NB4 (cell line): ENCODE measurements at places on chromosomes 4 and X.

DNA sequence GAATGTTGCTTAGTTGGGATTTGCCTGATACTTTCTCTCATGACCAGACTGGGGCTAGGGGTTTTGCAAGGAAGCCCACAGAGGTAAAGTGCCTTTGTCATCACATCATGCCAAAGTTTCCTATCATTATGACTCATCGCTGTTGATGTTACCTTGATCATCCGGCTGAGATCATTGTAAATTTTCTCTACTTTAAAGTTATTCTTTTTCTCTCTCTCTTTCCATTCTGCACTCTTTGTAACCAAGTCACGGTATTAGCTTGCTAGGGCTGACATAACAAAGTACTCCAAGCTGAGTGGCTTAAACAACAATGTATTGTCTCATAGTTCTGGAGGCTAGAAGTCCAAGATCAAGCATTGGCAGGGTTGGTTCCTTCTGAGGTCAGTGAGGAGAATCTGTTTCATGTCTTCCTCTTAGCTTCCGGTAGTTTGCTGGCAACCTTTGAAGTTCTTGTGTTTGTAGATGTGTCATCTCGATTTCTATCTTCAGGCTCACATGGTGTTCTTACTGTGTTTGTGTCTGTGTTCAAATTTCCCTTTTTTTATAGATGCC is 113.0 kb downstream of the DTHD1 start:
- no peak for DNase-seq

- peak; percentile 67 for DNase-seq
Observed at GRCh38 chrX:47030339-47030738, 47.9 kb upstream of the RGN start.

DNA sequence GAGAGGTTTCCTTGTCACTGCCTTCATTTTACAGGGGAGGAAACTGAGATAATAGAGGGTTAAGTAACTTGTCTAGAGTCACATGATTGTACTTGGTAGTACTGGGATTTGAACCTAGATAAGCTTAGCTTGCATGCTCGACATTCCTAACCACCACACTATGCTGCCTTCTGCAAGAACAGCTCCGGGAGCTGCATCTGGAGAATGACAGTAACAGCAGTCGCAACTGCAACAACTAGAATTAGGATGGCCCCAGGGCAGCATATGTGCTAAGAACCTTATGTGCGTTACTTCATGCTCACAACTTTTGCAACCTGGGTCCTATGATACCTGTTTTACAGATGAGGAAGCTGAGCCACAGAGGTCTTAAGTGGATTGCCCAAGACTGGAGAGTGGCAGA is 89.5 kb upstream of the LCORL start:
- peak; percentile 8 for DNase-seq

DNA sequence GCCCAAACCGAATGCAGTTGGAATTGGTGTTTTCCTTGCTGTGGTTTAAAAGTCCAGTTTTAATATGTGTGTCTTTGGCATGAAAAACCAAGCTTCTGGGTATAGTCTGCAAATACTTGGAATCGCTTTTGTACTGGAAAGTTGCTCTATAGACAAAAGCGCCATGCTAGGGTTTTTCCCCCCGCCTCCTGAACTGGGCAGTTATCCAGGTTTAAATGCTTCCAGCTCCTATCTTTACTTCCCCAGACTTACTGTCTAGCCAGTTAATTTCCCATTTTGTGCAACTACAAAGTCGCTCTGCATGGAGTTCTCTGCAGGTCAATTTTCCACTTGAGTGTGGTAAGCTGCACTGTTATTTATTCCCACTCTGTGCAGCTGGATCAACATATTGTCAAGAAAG is 2.7 kb downstream of the RASL11B start:
- DNase-seq = no peak

GRCh38 chr4:65170768-65171514 is 499.3 kb downstream of the EPHA5 start:
- no peak for DNase-seq

DNA sequence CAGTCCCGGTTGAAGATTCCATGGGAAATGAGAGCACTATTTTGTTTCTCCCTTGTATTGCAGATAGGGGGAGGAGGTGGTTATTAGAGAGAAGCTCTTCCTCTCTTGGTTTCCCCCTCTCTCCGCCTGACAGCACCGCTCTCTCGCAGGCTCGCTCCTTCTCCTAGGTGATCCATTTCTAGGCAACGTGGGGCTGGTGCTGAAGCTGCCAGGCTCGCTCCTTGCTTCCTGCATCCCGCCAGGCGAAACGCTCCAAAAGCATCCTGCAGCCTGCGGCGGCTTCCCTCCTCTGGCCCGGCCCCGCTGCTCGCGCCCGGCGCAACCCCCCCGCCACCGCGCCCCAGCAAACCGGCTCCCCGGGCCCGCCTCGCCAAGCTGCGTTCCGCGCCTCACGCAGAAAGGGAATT is at the start of gene GRID2:
Gene GRID2, plus strand, starts transcription at position 346 of the 407 bp plus-strand sequence.
- DNase-seq = no peak

- DNase-seq = peak; percentile 74
Observed at GRCh38 chr4:25861951-25862410, 807 bp downstream of the SEL1L3 start.

DNA sequence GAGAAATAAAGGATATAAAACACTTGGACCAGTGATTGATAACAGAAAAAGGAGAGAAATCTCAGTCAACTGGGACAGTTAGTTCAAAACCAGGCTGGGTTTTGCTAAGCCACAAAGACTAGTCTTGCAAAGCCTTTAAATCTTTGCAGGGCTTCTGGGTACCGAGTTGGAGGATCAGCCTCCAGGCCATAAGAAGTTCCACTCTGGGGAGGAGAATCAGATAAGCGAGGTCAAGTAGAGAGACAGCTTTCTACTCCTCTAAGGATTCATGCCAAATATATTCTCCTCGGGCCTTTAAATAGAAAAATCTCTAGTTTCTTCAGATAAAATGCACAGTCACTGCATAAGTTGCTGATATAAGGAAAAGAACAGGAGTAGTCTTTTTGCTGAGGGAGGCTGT is 92.7 kb downstream of the MFAP3L start:
- DNase-seq = no peak

- DNase-seq = no peak
Observed at GRCh38 chrX:132267392-132267791, 48.1 kb upstream of the RAP2C start.

DNA sequence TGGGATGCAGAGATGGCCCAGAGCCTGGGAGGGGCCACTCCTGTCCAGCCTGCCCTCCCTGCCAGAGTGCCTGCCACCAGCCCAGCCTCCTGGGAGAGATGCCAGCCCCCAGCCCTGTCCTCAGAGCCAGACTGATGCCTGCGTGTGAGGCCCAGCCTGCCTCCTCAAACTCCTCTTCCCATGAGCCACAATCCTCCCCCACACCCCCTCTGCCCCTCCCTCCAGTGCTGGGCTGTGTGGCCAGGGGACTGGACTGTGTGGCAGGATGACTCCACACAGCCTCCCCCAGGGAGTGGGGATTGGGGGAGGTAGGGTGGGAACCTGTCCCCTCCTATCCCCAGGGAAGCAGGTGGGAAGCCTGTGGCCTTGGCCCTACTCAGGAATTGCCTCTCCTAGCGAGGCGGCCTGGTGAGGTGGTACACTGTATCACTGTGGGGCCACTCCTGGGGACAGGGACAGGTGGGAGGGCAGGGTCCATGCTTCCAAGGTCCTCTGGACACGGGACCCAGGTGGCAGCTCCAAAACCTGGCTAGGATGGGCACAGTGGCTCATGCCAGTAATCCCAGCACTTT is 4.3 kb upstream of the SH3BP2 start:
- DNase-seq = peak; percentile 80

DNA sequence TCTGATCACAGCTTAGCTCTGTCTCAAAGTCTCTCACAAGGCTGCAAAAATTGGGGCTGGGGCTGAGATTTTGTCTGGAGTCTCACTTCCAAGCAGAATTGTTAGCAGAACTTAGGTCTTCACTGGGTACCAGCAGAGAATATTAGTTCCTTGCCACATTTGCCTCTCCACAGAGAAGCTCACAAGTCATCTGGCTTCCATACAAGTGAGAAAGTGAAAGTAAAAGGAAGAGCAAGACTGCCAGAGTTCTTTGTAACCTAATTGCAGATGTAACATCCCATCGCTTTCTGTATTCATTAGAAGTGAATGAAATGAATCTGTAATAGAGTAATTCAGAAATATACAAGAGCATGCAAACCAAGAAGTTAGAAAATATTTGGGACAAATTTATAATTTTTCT is 624.1 kb upstream of the GNPDA2 start:
- DNase-seq = peak; percentile 22

DNA sequence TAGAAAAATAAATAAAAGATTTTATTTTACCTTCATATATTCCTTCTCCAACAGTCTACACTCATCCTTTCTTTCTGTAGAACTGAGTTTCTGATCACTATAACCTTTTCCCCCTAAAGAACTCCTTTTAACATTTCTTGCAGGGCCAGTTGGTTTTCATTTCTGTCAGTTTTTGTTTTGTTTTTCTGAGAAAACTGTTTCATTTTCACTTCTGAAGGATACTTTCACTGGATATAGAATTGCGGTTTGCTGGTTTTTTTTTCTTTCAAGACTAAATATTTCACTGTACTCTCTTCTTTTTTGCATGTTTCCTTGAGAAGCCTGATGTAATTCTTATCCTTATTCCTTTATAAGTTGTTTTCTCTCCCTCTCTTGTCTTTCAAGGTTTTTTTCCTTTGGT is 90.4 kb upstream of the EOLA2 start:
- DNase-seq = no peak

DNA sequence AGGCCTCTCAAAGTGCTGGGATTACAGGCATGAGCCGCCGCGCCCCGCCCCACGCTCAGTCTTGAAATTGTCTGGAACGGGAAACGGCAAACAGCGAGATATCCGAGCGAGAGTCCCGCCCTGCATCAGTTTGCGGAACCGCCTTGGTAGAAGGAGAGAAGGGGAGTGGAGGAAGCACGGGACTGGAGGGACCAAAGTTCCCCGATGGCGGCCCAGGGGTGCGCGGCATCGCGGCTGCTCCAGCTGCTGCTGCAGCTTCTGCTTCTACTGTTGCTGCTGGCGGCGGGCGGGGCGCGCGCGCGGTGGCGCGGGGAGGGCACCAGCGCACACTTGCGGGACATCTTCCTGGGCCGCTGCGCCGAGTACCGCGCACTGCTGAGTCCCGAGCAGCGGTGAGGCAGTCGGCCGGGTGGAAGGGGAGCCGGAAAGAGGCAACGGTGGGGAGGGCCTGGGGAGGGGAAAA is at the start of gene BST1:
Gene BST1, plus strand, starts transcription at position 125 of the 463 bp plus-strand sequence. Its CDS starts 80 bp downstream, at position 205.
- peak; percentile 85 for DNase-seq

- DNase-seq = peak; percentile 42
Observed at GRCh38 chr4:111937368-111937767, 207.9 kb upstream of the FAM241A start.

DNA sequence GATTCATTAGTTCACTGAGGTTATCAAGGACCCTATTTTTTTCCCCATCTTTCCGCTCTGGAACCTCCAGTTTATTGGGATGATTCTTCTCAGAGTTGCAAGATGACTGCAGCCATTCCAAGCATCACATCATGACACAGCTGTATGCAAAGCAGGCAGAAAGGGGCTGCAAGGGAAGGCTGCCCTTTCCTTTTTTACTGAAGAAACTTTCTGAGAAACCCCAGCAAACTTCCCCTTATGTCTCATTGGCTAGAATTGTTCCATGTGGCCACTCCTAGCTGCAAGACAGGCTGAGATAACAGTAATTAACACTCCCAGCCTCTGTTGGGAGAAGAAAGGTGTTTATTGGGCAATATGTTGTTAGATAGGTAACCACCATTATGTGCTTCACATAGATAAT is 102.6 kb downstream of the SATL1 start:
- DNase-seq = no peak

DNA sequence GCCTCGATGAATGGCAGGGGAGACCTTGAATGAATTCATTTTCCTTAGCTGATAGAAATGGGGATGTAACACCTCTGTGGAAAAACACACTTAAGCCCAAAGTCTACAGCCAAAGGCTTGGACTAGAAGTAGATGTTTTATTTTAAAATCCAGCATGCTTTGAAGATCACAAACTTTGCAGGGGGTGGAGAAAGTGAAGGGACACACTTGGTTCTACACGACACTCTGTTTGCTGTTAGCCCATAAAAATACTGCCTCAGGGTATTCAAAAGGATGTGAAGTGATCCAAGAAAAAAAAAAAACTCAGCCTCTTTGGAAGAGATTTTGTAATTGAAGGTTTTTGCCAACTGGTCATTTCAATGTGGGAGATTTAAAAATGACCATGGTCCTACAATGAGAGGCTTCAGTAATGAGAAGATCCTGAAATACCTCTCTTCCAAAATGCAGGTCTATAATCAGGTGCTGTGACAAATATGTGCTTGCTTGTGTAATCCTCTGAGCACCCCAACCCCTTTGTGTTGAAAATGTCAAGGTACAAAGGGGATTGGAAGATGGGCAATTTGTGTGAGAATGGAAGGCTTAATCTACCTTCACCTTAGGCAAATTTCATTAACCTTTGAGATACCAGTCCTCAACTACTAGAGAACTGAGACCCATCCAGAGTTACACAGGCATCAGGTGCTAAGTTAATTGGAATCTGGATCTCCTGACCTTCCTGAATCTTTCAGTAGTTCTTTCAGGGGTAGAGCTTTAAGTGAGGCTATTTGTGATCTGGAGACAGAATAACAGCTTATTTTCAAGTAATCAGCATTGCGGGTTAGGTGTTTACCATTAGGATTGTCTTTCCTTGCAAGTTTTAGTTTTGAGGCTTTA is 82.5 kb downstream of the HS6ST2 start:
- no peak for DNase-seq

- no peak for DNase-seq
Observed at GRCh38 chr4:169803413-169803812, 45.7 kb upstream of the HPF1 start.

DNA sequence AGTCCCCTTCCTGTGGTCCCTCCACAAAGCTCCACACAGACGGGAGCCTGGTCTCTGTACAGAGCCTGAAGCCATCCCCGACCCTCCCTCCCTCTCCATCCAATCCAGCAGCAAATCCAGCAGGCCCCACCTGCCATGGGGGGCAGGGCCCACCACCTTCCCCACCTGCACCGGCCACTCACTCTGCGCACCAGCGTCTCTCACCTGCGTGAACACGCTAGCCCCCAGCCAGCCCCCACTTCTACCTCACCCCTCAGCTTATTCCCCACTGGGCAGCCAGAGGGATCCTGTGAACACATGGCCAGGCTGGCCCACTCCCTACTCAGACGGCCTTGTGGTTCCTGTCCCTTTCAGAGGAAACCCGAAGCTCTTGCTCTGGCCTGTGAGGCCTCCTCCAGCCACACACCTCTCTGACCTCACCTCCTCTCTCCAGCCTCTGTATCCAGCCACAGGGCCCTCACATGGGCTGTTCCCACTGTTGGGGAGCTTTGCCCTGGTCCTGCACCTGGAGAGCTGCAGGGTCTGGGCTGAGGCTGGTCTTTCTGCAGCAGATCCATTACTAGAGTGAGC is 70.9 kb downstream of the WFS1 start:
- no peak for DNase-seq

DNA sequence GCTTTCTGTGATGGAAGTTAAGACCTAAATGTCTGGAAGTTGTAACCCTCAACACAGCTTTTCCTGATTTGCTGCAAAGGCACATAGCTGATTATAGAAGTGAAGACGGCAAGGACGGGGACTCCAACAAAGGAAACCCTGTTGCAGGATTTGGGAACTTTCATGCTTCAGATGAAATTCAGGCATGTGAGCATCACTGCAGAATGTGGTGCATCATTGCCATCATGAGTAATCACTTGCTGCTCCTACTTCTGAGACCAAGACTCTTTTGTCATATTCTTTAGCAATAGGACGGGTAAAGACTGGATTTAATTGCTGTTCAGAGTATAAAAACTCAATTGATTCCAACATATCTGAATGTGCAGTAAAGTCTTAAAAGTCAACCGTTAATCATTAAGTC is 35.8 kb downstream of the YIPF6 start:
- no peak for DNase-seq

GRCh38 chr4:66219401-66219800 is 549.1 kb upstream of the EPHA5 start:
- no peak for DNase-seq

GRCh38 chr4:136810626-136811025 is 721.7 kb downstream of the PCDH18 start:
- no peak for DNase-seq
